ENCODE measurements at places on chromosomes 7 and 10.

DNA sequence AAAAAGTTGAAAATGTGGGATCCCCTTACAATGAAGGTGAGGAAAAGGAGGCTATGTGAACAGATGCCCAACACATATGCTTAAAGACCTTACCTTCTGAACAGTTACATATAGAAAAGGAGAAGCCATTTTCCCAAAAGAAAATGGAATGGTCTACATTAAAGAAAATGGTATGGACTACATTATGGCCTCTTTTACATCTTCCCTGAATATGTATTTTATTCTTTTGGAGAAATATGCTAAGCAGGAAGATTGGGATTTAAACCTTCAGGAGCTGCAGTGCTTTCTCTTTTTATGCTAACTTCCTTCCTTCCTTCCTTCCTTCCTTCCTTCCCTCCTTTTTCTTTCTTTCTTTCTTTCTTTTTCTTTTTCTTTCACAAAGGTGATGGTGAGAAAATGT lies 155.4 kb downstream of the SEC23IP start:
- no peak for DNase-seq

GRCh38 chr7:42283553-42283952 lies 46.5 kb upstream of the GLI3 start:
- DNase-seq: no peak

GRCh38 chr10:23345861-23346260 lies 1.3 kb upstream of the C10orf67 start:
- DNase-seq: no peak

DNA sequence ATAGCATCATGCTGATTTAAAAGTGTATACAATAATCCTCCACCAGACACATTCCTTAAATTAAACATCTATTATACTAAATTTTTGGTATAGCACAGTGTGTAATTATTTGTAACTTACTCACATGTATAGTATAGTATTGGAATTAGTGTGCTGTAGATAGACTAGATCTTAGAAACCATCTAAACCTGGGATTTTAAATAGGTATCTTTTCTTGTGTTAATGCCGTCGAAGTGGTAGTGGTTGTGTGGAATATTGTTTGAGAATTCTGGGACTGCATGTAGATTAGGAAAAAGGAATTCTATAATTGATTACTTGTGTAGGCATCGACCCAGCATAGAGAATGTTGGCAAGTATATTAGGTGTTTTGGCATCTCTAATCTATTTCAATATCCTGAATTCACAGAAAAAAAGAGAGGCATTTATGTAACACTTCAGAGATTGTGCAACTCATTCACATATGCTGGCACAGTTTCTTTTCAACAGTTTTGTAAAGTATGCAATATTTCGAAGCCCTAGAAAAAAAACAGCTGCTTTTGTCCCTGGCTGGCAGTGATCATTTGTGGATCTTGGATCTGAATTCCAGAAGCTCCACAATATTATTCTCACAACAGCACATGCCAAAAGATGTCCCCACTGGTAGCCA lies 145.5 kb upstream of the AGR3 start:
- DNase-seq: no peak

- no peak for DNase-seq
Measured at GRCh38 chr7:38674513-38674912, 43.3 kb upstream of the AMPH start.

DNA sequence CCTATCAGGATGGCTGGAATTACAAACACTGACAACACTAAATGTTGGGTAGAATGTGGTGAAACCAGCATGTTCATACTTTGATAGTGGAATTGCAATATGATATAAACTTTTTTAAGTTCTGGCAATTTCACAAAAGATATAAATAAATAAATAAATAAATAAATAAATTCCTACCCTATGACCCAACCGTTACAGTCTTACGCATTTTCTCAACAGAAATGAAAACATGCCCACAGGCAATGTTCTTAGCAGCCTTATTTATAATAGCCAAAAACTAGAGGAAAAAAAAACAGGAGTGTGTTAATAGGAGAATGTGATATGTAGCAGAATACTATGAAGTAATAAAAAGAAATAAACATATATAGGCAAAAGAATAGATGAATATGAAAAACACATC lies 318.9 kb downstream of the IPMK start:
- DNase-seq: no peak

GRCh38 chr7:7746458-7746857 lies 28.1 kb upstream of the RPA3 start:
- no peak for DNase-seq

GRCh38 chr7:107810626-107811025 lies 7.6 kb upstream of the SLC26A3 start:
- no peak for DNase-seq

DNA sequence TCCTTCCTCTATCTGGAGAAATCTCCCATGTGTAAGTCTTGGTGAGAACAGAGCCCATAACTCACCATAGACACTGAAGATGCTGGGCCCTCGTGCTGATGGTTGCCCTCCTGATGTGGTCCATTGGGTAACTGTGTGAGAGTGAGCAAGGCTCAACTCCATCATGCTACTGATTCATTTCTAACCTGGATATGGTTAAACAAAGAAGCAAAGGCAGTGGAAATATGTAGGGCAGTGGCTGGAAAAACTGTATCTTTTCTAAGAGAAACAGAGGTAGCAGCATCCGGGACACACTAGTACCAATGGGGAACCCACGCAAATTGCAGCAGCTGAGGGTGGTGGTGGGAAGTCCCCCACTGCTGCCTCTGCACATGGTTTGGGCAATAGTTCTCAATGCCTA lies 221.7 kb downstream of the KLF6 start:
- no peak for DNase-seq

DNA sequence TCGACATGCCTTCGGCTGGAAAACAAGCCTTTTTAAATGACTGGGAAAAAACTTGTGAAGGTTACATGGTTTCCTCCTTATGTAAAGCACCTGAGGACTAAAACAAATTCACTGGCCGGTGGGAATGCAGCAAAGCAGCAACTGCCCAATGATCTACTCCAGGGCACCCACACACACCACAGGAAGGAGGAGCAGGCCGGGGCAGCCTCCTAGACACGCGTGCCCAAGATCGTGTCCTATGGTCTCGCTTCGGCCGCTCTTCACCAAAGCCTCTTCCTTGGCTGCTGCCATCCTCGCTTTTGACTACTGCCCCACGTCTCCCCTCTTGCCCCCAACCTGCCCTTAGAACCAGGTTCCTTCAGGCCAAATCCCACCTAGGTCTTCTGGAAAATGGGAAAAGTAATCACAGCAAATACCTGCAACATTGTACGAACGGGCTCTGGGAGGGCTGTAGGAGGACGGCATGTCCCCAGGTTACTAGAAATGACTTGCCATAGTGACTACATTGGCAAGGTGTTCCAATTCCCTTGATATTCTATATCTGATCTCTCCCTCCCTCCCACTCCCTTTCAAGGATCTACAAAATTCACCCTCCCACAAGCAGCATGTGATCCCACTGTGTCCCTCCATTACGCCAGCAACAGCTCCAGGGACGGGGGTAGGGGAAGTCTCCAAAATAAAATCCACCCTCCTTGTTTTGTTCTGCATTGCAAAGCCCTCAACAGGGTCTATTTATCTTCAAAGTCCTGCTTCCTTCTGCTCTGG lies 84.9 kb downstream of the RNF216 start:
- no peak for DNase-seq

- DNase-seq: no peak
Measured at GRCh38 chr10:124595143-124595883, 133.7 kb downstream of the LHPP start.

DNA sequence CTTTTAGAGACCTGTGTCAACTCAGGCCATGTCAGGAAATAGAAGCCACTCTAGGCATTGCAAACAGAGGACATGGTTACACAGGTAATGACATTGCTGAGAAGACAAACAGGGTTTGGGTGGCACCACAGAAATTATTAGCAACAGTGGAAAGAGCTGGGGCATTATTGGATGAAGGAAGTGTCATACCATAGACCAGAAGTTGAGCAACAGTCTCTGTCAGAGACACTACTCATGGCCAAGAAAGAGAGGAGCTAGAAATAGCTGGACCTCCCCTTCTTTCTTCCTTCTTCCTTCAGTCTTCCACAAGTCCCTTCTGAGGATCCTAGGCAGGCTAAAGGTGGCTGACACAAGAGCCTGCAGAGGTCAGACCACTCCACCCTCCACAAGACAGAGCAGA lies 4.2 kb upstream of the LIPA start:
- no peak for DNase-seq

DNA sequence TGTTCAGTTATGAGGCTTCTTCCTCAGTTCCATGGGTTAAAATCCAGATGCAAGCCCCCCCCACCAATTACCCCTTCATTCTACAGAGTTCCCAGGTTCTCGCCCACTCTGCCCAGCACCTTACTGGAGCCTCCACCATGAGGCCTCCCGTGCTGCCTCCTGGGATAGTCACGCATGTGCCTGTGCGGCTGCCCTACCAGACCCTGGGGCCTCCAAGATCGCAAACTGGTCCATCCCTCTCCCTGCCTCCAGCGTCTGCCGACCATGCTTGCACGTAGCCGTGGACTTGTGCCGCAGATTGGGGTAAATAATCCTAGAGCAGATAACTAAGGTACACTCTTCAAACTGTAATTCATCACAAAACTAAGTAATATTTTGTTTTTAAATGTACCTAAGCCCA lies 611.2 kb downstream of the PTPRN2 start:
- no peak for DNase-seq

DNA sequence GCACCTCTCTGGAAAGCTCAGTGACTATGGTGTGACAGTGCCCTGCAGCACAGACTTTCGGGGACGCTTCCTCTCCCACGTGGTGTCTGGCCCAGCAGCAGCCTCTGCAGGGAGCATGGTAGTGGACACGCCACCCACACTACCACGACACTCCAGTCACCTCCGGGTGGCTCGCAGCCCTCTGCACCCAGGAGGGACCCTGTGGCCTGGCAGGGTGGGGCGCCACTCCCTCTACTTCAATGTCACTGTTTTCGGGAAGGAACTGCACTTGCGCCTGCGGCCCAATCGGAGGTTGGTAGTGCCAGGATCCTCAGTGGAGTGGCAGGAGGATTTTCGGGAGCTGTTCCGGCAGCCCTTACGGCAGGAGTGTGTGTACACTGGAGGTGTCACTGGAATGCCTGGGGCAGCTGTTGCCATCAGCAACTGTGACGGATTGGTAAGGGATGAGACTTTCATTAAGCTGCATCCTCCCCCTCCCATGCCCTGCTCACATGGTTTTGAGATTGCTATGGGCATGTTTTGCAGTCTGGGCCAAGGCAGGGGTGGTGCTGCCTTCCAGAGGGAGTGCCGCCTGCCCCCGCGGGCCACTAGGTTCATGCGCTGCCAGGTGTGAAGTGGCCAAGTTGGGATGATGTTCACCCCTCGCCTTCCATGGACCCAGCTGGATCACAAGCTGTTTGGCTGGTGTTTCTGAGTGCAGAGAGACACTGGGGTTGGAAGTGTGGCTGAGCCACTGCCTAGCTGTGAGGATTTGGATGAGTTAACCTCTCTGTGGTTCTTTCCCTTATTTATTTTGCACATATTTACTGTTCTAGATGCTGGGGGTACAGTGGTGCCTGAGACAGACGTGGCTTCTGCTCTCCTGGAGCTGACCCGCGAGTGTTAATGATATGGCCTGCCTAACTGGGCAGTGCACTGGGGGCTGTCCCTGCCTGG lies 2.5 kb downstream of the ADAMTS14 start:
- no peak for DNase-seq
